ENCODE measurements at places on chromosomes 2 and 18.
A peak's percentile ranks its signal among the peaks of the same experiment; 100 is the strongest.

DNA sequence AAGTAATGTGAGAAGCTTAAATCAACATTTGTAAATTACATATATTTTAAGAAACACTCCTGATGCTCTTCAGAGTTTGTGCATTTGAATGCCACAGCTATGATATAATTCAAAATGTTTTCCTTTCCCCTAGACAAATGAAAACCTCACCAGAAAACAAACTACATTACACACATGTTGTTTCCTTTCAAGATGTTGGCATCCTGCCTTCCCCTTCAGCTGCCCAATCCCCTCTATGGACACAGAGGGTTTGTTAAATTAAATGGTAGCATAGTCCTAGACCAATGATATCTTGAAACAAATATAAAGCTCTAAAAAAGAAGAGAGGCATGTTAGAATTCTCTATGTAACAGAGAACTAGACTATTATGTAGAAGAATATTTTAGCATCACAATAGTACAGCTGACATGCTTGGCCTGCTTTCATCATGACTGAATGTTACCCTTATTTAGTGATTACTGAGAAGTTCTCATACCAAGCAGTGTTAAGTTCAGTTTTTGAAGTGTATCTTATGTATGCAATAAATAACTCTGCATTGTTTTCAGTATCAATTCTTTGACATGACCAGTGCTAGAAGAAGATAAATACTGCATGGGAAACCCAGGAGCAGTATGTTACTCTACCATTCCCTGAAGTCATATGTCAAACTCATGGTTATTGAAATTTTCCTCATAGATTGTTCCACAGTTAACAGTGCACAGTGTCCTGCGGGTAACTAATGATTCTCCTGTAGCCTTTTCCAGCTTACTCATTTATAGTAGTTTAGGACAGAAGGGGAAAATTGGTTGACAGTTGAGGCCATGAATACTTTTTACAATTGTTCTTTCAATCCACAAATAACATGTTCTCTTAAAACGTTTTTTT is 316.3 kb upstream of the KCNJ3 start:
- no peak for DNase-seq

DNA sequence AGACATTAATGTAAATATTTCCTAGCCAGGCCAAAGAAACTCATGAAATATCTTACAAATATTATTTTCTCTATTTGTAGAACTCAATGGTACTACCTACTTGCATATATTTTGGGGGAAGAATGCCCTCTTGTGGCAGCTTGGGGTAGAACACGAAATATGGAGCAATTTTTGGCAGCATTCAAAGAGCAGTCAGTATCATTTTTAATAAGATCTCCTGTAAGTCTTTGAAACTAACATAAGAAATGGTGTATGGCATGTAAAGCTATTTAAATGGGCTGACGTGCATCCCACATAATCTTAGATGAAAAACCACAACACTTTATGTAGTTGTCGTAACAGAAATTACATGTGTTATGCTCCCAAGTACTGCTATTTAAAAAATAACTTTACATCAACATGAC is 62.3 kb upstream of the CCDC195 start:
- DNase-seq: peak; percentile 55

DNA sequence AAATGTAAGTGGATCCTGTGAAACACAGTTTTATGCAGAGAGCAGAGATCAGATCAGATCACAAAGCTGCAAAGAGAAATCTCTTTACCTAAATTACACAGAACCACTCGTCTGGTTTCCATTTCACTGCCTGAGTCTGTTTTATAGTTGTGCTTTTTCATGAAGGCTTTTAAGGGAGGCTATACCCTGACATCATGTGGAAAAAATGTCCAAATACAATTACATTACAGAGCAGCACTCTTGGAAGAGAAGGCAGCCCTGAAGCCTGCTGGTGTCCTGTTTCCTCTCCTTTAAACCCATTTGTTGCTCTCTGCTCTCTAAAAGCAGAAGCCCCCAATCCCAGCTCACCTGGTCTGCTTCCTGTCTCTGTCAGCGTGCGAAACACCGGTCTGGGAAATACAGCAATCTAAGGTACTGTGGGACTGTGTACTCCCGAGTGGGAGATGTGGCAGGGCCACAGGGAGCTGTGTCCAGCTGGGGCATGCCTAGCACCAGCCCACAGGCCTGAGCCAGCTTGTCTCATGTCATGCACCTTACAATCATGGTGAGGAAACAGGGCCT is 24.8 kb upstream of the ZFP36L2 start:
- DNase-seq: no peak

GRCh38 chr2:239006622-239007285 is 158.9 kb downstream of the TWIST2 start:
- no peak for DNase-seq

DNA sequence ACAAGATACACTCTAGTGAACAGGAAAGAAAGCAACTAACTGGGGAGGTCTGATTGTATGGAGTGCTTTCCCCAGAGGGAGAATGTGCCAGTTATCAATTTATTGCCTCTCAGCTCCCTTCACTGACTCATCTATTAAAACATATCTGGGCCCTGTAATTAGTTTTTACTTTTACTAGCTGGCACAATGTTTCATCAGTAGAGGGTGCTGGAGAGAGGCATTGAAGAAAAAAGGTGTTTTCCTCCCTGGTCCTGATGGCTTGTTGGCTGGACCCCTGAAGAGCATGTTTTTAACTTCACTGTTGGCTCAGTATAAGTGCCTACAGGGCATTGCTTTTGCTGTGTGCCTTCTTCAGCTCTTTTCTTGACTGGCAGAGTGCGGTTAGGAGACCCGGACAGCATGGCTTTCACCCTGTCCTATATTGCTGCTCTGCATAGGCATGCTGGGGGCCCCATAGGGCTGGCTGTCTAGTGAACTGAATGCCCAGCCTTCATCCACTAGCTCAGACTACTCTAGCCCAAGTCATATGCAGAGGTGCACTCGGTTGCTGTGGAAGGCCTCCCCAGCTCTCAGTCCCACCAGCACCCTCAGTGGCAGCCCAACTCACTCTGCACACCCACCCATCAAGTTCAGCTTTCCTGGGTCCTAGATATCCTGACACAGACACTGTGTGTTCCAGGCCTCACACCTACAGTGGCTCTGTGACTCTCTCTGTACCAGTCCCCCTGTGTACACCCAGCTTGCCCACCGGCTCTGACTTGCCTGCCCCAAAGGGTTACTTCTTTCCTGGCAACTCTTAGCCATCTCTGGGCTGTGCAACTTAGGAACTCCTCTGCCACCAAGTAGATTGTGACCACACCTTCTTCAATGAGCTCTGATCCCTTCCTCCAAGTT is 62.3 kb upstream of the ACYP2 start:
- DNase-seq: no peak

DNA sequence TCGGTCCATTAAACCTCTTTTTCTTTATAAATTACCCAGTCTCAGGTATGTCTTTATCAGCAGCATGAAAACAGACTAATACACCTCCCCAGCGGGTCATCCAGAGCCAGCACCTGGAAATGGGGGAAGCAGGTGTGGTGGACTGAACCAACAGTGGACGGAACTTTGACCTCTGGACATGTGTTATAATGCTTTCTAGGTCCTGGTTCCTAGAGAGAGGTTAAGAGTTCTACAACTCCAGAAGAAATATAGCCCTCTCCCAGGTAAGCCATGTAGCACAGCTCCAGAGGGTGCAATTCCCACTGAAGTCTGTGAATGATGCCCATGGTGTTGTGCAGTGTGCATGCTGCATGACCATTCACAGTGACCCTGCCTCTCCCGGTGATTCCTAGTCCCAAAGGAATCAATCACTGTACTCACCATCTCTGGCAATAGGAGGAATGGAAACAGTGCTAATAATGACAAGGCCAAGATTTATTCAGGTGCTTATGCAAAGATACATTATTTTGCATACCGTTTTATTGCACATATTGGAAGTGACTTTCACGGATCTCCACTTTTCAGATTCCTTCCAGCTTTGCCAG is 45.2 kb upstream of the MYO1B start:
- DNase-seq: no peak

- DNase-seq: no peak
Observed at GRCh38 chr2:148096012-148096411, 75.1 kb downstream of the MBD5 start.

DNA sequence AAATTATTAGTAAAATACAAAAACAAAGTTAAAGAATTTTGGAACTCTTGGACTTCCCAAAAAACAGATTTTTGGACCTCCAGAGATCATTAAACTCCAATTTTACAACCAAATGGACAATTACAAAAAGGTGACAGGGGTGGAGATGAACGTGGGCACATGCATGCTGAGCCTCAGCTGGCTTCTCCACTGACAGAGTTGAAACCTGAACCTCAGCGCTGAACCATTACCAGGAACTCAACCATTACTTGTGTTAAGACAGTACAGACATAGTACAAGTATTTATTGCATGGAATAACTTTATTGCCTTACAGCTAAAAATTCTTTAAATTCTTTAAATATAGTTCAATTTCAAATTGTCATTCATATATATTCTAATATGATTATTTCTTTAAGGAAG is 33.0 kb upstream of the KIDINS220 start:
- no peak for DNase-seq

DNA sequence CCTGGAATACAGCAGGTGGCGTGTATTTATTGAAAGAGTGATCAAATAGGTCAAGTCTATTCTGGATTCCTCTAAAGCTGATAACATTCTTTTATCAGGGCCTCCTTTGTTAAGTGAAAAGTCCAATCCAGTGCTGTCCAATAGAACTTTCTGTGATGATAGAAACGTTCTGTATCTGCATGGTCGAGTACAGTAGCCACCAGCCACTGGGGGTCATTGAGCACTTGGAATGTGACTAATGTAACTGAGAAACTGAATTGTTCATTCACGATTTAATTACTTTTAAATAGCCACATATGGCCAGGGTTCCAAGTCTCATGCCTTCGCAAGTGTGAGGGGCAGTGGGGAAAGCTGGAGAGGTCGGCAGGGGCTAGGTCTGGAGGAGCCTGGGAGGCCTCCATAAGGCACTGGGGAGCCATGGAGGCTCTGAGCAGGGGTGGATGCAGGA is 20.5 kb downstream of the SH2D6 start:
- no peak for DNase-seq

GRCh38 chr2:9959262-9959661 is 7.8 kb downstream of the GRHL1 start:
- DNase-seq: no peak

- DNase-seq: no peak
Observed at GRCh38 chr2:67684991-67685390, 287.9 kb downstream of the ETAA1 start.

GRCh38 chr18:58060254-58060653 is 16.2 kb downstream of the NEDD4L start:
- DNase-seq: no peak

- no peak for DNase-seq
Observed at GRCh38 chr2:188647430-188648070, 326.6 kb upstream of the COL3A1 start.

DNA sequence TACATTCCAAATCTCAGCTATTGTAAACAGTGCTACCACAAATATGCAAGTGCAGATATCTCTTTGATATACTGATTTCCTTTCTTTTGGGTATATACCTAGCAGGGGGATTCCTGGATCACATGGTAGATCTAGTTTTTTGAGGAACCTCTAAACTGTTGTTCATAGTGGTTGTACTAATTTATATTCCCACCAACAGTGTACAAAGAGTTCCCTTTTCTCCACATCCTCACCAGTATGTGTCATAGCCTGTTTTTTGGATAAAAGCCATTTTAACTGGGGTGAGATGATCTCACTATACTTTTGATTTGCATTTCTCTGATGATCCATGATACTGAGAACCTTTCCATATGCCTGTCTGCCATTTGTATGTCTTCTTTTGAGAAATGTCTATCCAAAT is 6.3 kb upstream of the CCNT2 start:
- DNase-seq: peak; percentile 17

GRCh38 chr18:29174891-29175290 is 998.0 kb upstream of the CDH2 start:
- no peak for DNase-seq

Measured in COLO829 (cell line).